ENCODE measurements at places on chromosomes 2 and 18. TPM values are rescaled to one million over a fixed set of nuclear protein-coding genes. Genes with fewer than 3 reads are reported as not detected.

- DNase-seq, result peak; percentile 27
These were observed 4.7 kb upstream of the ITSN2 start for GRCh38 chr2:24365051-24365450.

DNA sequence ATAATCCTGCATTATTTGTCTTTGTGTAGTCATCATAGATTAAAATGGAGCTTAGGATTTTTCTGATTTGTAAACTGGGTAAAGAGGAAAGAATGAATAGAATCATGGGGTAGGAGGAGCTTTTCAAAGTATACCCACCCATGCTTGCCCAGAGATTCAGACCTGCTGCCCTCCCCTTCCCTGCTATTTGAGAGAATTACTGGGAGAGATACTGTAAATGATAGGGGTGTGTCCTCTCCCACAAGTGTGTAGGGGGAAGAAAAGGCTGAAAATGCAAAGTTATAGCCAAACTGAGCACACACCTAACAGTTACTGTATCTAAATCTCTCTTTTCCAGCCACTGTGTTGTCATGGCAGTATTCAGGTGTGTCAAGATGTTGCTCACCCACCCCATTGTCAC lies 21.5 kb upstream of the DYNC2LI1 start:
- no peak for DNase-seq

DNA sequence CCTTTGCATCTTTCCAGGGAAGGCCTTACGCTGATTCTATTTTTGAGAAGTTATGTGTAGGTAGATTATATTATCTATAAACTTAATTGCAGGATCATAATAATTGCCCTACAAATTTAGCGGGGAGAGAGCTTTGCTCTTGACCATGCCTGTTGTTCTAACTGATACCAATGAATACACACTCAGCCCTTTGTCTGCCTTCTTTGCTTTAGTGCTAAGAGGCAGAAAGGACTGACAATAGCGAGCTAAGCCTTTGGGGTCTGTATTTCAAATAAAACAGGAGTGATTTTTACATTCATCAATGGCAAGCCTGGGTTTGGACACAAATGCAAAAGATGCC lies 115.3 kb upstream of the STON1 start:
- no peak for DNase-seq

DNA sequence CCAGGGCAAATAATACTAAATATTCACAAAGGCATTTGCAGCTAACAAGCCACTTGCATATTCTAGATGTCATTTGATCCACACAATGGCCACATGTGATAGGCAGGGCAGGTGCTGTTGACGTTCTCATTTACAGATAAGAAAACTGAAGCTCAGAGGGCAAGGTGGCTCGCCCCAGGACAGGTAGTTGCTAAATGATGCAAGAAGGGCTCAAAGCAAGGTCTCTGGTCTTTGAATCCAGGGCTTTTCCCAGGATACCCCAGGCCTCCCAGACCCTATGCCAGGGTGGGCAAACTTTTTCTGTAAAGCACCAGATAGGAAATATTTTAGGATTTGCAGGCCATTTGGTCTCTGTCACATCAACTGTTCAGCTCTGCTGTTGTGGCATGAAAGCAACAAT lies 35.1 kb downstream of the LOXHD1 start:
- no peak for DNase-seq

- no peak for DNase-seq
These were observed 225.7 kb upstream of the FOSL2 start for GRCh38 chr2:28166956-28167355.

ZBTB7C gene
- polyA plus RNA-seq, result 1.7 TPM

GALNT5 gene
- polyA plus RNA-seq, result 8.1 TPM
